ENCODE measurements at places on chromosomes 12 and 14. TPM values are rescaled to one million over a fixed set of nuclear protein-coding genes. Genes with fewer than 3 reads are reported as not detected.

The VRTN gene
- not detected for total RNA-seq

The B4GALNT1 gene
- 10.9 TPM for total RNA-seq

GRCh38 chr12:979349-979748 is 11.7 kb upstream of the ERC1 start:
- H3K4me3 ChIP-seq: no peak overlapping the region
- no peak for DNase-seq
- H3K36me3 ChIP-seq: no peaks in the 10 kb centered on the region
- H3K4me1 ChIP-seq: no peaks in the 10 kb centered on the region

DNA sequence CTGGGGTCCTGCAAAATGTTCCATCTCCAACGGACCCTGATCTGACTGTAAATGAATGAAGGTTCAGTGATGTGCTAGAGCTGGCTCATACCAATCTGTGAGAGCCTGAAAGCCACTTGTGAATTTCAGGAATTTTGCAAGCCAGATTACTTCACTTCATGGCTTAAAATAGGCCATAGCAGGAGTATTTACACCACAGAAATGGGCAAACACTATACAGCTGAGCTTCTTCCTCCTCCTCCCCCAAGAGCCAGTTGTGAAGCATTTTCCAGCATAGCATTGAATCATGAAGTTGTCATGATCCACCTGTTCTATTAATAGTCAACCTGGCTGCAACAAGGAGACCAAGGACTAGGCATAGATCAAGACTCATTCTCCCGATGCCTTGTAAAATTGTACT is 141.3 kb upstream of the RASSF8 start:
- H3K27ac ChIP-seq: no peak overlapping the region
- H3K4me1 ChIP-seq: no peaks in the 10 kb centered on the region
- no peak overlapping the region for H3K4me3 ChIP-seq
- H3K27me3 ChIP-seq: no peaks in the 10 kb centered on the region
- no peaks in the 10 kb centered on the region for H3K36me3 ChIP-seq

Data from esophagus muscularis mucosa (tissue), 4 donors.